ENCODE measurements at places on chromosomes 6 and 20. TPM values are rescaled to one million over a fixed set of nuclear protein-coding genes. Genes with fewer than 3 reads are reported as not detected.

- DNase-seq = no peak
Observed at GRCh38 chr6:157452096-157452495, 71.1 kb downstream of the ZDHHC14 start.

The SUMO4 gene
- 2.5 TPM for total RNA-seq

- no peak for DNase-seq
Observed at GRCh38 chr20:37841971-37842370, 61.0 kb upstream of the VSTM2L start.

- peak; percentile 77 for DNase-seq
Observed at GRCh38 chr6:138403324-138403800, 661 bp upstream of the HEBP2 start.

DNA sequence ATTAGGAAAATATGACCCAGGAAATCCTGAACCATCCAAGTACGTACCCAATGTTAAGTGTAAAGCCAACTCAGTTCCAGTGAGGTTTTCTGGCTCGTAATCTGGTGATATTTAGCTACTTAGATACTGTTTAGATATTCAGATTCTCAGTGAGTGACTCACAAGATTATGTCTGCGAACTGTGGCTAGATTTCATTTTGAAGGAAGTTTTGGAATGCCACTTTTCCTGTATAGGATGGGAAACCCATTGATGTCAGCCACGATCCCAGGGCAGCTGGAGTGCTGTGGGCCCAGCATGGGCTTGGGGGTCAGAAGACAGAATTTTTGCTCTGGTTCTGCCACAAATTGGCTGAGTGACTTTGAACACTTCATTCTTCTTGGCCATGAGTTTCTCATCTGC, 76.3 kb downstream of the TMEM170B start:
- DNase-seq = no peak

DNA sequence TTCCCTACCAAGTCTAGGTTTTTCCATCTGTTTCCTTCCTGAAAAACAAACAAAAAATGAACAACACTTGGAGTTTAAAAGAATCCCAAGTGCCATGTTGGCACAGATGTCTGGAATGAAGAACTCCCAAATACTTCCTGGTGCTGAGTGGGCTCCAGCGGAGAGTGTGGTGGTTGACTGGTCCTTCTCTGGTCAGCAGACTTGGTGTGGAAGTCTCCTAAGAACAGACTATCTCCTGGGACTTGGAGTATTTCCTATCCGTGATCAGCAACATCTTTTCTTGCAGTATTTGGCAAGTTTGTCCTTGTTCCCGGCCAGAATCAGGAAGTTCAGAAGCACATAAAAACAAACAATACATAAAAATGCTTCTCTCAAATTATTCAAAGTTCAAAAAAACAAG, 154.1 kb downstream of the MTFR2 start:
- DNase-seq = no peak

The CLVS2 gene
- not detected for total RNA-seq

GRCh38 chr20:13772529-13772928, 12.2 kb downstream of the ESF1 start:
- no peak for DNase-seq

GRCh38 chr6:32655203-32655710, 11.2 kb downstream of the HLA-DQB1 start:
- DNase-seq = no peak

DNA sequence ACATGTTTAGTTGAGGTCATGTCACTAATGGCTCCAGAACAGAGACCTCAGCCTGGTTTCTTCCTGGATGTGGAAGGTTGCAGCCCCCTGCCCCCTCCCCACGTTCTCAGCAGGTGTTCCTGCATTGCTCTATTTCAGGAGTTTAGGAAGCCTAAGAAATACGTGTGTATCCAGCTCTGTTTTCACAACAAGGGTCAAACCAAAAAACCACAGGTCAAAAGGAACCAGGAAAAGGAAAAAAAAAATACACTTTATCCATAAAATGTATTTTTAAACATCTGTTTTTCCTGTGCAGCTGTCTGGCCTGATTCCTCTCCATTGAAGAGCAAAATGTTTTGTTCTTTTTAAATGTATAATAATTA, 107.9 kb upstream of the PLEKHG1 start:
- no peak for DNase-seq

All from upper lobe of right lung (tissue), 1 donor.